ENCODE measurements at places on chromosomes 6 and 20.

DNA sequence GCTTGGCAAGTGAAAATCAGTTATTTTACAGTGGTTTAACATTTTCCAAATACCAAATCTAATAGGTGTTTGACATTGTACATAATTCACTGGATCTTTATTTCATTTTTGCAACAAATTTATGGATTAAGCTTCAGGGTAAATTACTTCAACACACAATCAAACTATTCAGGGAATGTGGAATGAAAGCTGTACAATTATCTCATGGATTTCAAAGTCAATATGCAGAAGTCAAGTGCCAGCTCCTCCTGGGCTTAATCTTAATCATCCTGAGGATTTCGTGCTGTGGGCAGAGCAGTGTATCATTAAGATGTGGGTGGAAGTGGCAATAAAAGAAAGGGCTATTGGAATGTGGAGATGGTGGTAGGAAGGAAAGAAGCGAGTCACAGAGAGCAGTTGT, 548.8 kb downstream of the COL12A1 start:
- no peak for DNase-seq

DNA sequence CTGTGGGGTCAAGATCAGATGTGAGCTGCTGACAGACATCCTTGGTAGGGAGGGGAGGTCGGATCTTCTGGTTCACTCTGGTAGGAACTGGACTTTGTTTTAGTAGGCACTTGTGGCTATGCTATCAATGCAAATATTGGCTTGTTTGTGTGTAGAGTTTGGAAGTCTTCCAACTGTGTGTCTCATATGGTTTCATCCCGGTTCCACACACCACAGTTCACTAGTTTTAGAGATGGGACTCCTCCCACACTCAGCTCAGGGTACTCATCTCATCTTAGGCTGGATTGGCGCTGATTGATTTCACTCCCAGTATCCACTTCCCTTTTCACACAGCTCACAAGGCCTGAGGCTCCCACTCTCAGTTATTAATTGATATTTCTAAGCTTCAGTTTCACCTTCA, 161.3 kb downstream of the THBS2 start:
- DNase-seq, result no peak

DNA sequence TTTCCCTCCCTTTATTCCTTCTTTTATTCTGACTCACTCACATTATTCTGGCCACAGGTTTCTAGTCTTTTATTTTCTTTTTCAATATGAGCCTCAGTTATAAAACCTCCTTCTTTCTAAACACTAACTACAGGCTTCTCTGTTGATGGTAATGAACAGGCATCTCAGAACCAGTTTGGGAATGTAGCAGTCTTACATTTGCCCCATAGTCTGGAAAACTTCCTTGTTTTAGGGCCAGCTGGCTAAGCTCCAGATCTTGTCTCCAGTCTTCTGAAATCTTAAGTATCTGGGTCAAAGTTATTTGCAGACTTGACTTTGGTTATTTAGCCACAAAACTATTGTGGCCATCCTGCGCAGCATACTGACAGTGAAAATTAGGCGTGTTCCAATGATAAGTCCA, 97.0 kb upstream of the MAN1A1 start:
- no peak for DNase-seq

GRCh38 chr20:61567204-61567603, 315.1 kb downstream of the CDH4 start:
- DNase-seq, result no peak

- DNase-seq, result no peak
Observed at GRCh38 chr6:161434350-161434749, 160.5 kb upstream of the AGPAT4 start.

Data from neural crest cell (in vitro differentiated cells).